AG09319 (cell line): ENCODE measurements at places on chromosomes 7 and 10.

DNA sequence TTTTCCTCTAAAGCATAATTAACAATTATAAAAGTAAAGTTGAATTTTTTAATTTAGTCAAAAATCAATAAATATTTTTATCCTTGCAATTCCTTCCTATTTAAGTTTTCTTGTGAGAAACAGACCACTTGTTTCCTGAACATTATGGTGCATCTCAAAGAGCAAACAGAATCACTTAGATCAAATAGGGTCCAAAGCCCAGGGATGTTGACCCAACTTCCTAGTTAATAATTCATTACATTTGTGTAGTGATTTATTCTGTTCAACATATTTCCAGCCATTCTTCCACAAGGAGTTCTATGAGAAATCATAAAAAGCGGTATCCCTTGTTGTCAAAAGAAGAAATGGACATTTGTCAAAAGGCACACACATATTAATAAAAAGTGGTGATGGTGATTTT lies 315.6 kb downstream of the LRRTM3 start:
- no peak for DNase-seq

DNA sequence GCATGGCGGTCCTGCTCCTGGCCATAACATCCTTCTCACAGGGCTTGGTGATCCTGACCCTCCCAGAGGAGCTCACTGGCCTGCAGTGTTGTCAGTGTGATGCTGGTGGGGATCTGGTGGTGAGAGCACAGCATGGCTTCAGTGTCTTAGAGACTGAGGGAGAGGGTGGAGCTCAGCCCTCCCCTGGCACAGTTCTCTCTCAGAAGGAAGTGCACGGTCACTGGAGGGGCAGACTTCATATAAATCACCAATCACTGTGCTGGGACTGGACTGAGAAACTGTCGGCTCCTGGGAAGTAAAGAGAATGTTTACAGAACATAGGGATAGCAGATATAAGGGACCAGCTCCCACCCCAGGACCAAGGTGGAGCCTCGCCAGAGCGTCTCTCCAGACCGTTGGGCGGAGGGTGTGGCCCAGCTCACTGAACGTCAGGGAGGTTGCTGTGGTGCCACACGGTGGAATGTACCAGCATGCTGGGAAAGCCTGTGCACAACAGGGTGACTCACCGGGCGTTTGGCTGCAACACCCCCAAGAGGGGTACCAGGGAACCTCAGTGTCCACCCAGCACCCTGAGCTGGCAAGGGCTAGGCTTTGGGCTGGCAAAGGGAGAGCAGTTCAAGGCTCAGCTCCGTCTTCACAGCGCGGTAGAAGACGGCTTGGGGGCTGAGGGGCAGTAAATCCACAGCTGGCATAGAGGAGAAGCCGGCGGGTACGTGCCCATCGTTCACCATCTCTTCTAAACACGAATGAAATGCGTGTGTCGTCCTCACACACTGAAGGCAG lies 8.8 kb upstream of the GET4 start:
- DNase-seq = peak; percentile 7

- no peak for DNase-seq
These were observed 234.3 kb upstream of the C7orf33 start for GRCh38 chr7:148356303-148356702.

- no peak for DNase-seq
These were observed 1.3 kb downstream of the BRAT1 start for GRCh38 chr7:2553831-2554581.

DNA sequence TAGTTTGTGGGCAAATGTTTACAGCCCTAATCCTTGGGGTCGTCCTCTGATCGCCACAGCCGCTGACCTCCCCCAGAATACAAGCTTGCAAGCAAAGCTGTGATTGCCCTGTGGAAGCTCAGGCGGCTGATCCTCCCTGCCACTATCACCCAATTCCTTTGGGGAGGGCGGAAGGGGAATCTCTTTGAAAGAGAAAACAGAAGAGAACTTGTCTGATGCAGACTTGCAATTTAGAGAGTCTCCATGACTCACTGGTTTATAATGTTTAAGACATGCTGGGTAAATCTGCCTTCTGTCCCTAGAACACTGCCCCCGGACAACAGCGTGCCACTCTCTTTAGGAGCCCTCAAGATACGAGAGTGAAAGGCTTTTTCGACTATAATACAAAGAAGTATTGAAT lies 75.5 kb downstream of the NRP1 start:
- DNase-seq = no peak

DNA sequence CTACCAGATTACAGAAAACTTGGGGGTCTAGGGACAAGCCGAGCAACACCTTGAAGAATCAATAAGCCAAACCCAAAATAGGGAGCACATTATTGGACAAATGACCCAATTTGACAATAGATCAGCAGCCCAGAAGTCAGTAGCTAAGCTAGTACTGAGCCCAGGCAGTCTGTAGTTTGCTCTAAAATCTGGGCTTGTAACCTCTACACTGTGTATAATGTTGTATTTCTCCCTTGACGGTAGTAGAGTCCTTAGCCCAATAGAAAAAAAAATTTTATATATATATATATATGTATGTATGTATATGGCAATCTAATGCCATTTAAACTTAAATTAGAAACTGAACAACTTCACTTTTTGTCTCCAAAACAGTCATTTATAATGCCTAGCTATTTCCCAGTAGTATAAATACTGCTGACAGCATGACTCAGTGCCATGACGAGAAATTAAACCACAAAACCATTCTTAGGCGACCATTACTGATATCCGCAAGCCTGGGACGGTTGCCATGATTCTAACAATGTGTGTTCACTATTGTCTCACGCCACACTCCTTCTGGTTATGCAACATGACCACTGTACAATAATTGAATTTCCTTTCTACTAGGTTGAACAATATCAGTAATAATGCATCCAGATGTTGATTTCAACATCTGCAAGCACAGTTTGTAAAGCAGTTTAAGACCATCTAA lies 110.5 kb downstream of the IPMK start:
- peak; percentile 96 for DNase-seq

GRCh38 chr7:37945336-37945735 lies 24.9 kb downstream of the EPDR1 start:
- no peak for DNase-seq

DNA sequence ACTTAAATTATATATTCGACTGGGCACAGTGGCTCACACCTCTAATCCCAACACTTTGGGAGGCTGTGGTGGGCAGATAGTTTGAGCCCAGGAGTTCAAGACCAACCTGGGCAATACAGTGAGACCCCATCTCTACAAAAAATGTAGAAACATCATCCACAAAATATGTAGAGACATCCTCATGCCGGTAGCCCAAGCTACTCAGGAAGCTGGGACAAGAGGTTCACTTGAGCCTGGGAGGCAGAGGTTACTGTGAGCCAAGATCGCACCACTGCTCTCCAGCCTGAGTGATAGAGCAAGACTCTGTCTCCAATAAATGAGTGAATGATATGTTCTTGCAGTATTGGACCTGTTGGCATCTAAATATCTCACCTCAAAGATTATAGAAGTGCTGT lies 22.6 kb upstream of the TNS3 start:
- no peak for DNase-seq

DNA sequence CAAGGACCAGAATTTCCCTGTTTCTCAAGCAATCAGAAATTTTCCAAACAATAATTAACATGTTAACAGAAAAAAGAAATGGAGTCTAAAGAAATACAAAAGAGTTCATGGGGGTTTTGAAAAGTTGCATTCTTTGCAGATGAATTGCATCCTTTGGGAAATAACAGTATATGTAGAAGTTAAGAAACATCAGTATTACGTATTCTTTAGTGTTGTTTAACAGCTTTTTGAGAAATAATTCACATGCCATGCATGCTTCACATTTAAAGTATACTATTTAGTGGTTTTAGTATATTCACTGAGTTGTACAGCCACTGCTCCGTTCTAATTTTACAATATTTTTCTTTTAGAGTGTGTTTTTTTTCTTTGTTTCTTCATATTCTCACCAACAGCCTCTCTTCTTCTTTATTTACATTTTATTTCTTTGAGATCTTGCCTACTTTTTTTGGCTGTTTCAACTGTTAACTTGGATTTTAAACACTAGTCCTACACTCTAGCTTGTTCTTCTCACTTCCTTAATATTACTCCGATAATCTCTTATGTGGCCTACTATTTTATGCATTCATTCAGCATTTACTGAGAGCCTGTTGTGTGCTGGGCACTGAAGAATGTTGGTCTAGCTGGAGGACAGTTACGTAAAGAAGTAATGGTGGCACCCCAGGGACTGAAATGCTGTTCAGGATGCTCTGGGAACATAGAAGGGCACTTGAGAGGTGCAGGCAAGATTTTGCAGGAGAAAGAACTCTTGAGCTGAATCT lies 330.1 kb downstream of the EXOC4 start:
- DNase-seq = peak; percentile 56

DNA sequence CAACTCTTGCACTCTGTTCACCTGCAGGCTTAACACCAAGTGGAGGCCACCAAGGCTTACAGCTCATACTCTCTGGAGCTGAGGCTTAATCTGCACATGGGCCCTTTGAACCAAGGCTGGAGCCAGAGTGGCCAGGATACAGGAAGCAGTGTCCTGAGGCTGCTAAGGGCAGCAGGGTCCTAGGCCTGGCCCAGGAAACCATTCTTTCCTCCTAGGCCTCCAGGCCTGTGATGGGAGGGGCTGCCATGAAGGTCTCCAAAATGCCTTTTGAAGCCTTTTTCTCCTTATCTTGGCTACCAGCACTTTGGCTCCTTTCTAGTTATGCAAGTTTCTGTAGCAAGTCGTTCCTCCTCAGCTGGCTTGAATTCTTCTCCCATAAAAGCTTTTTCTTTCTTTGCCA lies 68.0 kb upstream of the GNAI1 start:
- DNase-seq = no peak

GRCh38 chr7:157897681-157898080 lies 560.9 kb downstream of the DNAJB6 start:
- DNase-seq = no peak

DNA sequence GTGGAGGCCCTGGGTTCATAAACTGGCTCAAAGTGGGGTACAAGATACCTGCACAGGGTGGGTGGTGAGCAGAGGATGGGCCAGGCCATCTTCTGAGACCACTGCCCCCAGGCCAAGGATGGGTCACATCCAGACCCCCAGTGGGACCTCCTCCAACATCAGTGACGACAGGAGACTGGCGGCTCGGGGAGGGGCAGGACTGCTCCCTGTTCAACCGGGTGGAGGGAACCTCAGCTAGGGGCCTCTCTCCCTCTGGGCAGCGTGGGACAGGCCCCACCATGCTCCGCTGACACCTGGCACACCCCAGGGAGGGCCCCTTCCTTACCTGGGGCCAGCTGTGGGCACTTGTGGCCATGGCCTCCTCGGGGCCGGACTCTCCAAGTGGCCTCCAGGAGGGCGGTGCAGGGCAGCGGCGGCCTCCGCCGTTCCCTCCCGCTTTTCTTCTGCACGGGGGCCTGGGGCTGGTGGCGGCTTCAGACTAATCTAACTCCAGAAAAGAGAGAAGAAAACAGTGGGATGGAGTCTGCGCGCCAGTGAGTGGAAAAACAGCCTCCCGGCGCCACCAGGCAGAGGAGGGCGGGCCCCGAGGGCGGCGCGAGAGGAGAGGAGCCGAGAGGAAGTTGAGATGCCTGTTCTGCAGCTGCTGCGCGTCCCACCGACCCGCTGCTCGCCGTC lies at the start of gene CALHM2:
TSS of gene CALHM2 (minus strand) at position 540 of the 675 bp plus-strand sequence. CDS start 2,429 bp downstream, outside the sequence.
- peak; percentile 7 for DNase-seq

GRCh38 chr7:99141841-99142726 lies 1.8 kb downstream of the SMURF1 start:
- DNase-seq = no peak

DNA sequence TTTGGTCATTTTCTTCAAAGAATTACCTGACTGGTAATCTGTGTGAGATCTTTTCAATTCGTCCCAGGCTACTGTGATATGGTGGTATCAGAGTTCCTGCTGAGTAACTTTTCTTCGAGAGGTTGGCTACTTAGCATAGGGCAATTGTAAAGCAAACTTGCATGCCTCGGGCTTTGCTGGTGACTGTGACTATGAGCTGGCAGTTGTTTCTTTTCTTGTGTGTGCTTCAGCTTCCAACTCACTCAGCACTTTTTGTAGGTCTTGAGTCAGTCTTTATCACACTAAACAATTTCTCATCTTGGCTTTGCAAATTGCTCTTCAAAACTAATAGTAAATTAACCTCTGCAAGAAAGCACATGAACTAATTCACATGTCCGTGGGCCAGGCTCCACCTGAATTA lies 44.3 kb downstream of the PRR15 start:
- no peak for DNase-seq

DNA sequence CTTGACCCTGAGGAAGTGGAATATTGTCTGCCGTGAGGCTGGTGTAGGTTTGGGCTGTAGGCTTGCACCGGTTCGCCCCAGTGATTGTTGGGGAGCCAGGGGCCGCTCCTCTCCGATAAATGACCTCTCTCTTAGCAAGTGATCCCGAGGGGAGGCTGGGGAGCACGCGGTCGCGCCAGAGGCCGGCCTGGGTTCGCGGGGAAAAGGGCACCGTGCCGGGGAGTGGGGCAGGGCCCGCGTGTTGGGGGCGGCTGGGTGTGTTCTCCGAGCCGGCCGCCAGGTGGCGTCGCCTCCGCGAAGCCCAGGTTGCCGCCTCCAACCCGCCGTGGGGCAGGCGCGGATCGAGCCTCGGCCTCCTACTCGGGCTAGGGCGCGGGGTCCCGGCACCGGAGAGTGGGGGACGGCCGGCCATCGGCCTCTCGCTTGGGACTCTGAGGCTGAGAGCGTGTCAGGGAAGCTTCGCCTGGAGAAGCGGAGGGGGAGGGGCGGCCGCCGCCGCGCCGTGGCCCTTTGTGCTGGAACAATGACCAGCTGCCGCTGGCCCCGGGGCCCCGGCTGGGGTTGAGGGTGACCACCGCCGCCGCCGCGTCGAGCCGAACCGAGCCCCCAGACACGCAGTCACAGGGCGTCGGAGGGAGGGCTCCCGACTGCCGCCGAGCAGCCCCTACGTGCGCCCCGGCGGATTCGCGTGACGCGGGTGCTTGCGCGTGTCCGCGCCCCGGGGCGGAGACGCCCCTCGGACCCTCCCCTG lies 442 bp upstream of the LZTS2 start:
- peak; percentile 56 for DNase-seq

DNA sequence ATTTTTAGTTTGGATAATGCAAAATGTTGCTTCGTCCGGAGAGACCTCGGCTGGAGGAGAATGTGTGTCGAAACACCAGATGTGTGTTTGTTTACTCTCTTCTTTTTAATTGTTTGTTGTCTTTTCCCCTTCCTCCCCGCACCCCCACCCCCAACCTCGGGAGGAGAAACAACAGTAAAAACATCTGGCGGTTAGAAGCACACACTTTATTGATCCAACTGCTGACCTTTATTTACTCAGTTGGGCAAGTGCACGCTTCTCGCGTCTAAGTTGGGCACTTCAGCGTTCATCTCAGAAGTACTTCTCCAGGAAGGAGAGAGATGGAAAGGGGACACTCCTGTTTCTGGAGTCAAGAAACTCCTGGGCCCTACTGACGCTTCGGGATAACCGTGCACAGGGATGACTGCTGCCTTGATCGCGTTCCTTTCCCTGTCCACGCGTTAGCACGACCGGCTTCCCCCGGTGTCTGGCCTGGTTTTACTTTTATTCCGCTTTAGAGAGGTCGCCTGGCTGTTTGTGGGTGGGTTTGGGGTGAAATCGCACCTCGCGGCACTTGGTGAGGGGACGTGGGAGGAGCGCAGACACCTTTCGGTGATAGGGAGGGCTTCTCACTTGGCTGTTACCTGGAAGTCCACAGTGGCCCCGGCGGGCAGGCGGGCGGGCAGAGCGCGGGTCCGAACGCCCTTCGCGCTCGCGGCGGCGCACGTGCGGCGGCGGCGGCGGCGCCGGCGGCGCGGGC lies 168.3 kb upstream of the PPP1R3A start:
- no peak for DNase-seq

- no peak for DNase-seq
These were observed 842 bp downstream of the NMT2 start for GRCh38 chr10:15167411-15168290.

- DNase-seq = no peak
These were observed 256.6 kb upstream of the SMIM30 start for GRCh38 chr7:113374955-113375354.

GRCh38 chr10:67257018-67257417 lies 331.2 kb downstream of the LRRTM3 start:
- DNase-seq = no peak
